NCI-H1048 (cell line): ENCODE measurements at places on chromosomes 1 and 21.

- DNase-seq: no peak
Measured at GRCh38 chr1:204199579-204199978, 3.3 kb upstream of the KISS1 start.

DNA sequence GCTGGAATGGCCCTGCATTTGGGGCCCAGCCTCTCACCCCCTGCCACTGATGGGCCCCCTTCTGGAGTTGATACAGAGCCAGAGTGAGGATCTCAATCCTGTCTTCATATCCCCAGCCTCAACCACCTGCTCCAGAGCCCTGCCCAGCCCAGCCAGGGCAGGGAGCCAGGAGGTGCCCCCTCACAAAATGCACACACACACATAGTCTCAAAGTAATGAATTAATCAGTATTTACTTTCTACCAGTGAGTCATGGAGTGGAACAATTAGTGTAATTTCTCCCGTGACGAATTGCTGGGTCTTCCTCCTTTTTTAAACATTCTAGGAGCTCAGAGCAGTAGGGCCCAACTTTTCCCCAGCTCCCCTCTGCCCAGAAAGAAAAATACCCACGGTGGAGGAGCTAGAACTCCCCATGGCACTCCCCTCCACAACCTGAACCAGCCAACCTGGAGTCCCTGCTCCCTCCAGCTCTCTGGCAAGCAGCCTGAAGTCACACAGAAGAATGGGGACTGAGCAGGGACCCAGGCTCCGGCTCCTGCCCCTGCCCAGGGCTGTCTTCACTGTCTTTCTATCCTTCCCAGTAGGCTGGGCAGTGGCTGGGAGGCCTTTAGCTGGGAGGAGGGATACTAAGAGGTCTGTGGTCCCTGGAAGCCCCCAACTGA lies 29.3 kb downstream of the SDC3 start:
- DNase-seq: no peak

GRCh38 chr1:118340928-118341910 lies 156.2 kb upstream of the SPAG17 start:
- DNase-seq: no peak

- no peak for DNase-seq
Measured at GRCh38 chr1:63789856-63790605, 16.2 kb downstream of the ROR1 start.

GRCh38 chr1:37478890-37479254 lies 4.5 kb downstream of the ZC3H12A start:
- DNase-seq: no peak

GRCh38 chr1:205179842-205180241 lies 31.7 kb downstream of the DSTYK start:
- DNase-seq: no peak

GRCh38 chr1:87185077-87185476 lies 143.6 kb upstream of the LMO4 start:
- no peak for DNase-seq

DNA sequence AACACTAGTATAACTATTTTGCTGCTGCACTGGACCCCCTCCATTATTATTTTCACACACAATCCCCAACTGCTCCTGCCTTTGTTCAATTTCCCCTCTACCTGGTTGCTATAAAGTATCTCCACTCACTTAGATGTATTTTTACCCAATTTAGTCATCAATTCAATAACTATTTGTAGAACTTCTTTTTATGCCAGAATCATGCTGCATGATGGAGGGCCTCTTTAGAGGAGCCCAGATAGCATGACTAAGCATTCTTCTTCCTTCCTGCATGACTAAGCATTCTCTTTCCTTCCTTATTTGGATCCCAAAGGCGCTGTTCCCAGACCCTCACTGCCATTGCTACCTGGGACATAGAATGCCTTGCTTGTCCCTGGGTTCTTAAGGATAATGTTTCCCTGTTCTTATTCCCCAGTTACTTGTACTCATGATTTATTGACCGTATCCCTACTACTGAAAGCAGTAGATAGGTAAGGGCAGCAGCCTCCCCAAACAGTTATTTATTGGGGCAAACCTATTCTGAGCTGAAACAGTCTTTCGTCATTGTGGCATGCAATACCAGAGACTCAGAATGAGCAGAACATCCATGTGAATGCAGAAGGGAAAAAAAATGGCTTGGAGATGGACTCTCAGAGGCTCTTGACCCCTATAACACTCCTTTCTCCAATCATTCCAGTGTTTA lies 89.3 kb upstream of the AKT3 start:
- DNase-seq: no peak

GRCh38 chr1:48858200-48858920 lies 81.7 kb upstream of the BEND5 start:
- DNase-seq: no peak

DNA sequence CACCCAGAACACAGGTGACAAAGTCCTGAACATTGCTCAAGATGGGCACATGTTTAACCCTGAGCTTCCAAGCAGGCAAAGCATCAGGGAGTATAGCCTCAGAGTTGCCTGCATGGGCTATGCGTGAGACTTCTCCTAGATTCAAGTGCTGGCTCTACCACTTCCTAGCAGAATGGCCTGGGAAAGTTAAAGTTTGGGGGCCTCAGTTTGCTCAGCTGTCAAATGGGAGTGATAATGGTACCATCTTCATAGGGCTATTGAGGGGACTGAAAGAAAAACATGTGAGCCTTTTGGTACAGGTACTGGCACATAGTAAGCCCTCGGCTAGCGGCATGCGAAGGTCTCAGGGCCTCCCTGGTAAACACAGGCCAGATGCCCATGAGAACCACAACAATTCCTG lies 28.0 kb upstream of the SMIM12 start:
- no peak for DNase-seq

GRCh38 chr1:158071138-158071537 lies 77.7 kb downstream of the KIRREL1 start:
- no peak for DNase-seq

GRCh38 chr1:203288400-203288799 lies 16.9 kb upstream of the BTG2 start:
- no peak for DNase-seq

GRCh38 chr1:116425987-116426386 lies 52.9 kb downstream of the ATP1A1 start:
- DNase-seq: no peak

GRCh38 chr21:46435786-46436227 lies 22.9 kb upstream of the DIP2A start:
- no peak for DNase-seq

GRCh38 chr21:39186676-39187075 lies 3.4 kb upstream of the PSMG1 start:
- DNase-seq: no peak

DNA sequence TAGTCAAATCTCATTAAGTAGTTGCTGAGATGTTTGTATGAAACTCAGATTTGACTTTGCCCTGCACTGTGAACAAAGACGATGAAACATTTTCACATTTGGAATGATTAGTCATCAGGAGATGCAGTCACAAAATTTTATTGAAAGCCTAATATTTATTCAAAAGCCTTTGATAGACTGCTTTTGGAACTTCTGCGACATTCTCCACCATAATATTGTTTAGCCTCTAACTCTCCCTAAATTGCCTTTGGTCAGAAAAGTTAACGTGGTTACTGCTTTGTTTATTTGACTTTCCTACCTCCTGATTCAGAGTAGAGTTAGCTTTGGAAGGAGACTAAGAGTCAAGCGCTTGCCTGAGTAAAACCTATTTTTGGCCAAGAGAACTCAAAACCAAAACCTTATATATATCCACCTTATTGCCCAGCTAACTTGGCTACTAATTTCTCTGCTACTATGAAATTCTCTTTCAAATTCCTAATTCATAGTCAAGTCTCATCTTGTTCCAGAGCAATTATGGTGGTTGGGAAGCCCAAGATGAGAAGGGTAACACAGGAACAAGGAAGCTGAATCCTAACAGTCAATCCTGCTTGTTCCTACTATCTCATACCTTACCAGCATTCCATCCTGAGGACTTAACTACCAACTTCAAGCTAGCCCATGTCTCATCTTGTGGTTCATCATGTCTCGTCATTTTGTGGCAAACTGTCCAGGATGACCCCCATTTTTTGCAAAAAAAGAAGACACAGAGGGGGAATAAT lies 429.6 kb downstream of the USP25 start:
- DNase-seq: no peak

DNA sequence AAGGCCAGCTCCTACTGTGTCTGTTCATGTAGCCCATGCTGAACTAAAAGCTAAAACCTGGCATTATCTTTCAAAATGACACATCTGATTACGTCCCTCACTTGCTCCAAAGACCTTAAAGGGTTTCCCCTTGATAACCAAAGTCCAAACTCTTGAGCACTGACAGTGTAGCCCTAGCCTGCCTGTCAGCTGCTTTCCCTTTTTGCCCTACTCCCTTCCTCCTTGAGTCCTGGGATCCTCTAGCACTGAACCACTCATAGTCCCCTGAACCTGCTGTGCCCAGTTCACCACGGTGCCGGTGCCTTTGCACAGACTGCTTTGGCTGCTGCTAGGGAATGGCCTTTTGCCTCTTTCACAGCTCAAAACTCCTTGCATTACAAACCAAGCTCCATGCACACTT lies 67.5 kb downstream of the PLXNA2 start:
- no peak for DNase-seq

- no peak for DNase-seq
Measured at GRCh38 chr1:247578946-247579460, 9.2 kb upstream of the OR2G2 start.
